ENCODE measurements at places on chromosomes 12 and 14.

- peak; percentile 14 for DNase-seq
These were observed 44.1 kb upstream of the KCNJ8 start for GRCh38 chr12:21818627-21819026.

GRCh38 chr12:12654691-12655460 lies 41.1 kb downstream of the GPR19 start:
- no peak for DNase-seq

DNA sequence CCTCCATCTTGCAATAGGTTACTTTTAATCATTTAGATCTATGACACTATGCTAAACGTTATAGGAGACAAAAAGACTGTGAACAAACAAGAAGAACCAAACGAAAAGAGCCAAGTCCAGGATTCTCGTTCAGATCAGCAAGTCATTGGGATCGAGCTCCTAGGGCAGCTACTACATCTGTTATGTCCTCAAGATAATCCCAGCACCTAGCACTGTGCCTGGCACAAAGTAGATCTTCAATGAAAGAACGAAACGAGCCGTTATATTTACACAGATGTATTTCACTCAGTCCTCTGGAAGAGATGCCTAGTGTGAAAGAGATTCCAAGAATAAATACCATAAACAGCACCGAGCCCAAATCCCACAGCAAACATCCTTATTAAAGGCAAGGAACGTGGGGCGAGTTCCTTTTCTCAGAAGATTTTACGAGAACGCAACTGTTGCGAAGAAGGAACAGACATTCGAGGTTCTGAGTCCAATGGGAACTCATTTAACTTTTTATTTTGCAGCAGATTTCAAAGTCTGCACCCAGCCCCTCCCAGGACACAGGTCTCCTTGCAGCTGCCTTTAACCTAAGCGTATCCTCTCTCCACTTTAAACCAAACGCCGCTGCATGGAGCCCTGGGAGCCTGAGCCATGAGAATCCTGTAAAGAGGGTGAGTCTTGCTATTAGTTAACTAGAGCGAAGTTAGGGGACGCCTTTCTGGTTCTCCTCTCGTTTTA lies 544 bp upstream of the TDP1 start:
- DNase-seq = no peak

DNA sequence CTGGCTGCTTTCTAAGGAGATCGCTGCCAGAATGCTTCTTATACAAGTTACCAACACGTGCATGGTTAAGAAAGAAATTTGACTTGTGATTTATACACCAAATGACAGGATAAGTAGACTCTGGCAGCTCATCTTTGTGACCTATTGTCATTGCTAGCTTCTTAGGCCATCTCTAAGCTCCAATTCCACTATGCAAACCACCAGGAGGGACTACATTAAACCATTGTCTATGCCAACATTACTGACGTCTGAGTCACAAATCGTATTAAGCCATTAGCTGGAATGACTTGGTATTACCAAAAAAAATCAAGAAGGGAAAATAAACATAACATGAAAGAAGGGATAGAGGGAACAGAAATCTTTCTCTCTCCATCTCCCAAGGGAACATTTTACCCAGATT lies 15.8 kb upstream of the VPS33A start:
- no peak for DNase-seq

DNA sequence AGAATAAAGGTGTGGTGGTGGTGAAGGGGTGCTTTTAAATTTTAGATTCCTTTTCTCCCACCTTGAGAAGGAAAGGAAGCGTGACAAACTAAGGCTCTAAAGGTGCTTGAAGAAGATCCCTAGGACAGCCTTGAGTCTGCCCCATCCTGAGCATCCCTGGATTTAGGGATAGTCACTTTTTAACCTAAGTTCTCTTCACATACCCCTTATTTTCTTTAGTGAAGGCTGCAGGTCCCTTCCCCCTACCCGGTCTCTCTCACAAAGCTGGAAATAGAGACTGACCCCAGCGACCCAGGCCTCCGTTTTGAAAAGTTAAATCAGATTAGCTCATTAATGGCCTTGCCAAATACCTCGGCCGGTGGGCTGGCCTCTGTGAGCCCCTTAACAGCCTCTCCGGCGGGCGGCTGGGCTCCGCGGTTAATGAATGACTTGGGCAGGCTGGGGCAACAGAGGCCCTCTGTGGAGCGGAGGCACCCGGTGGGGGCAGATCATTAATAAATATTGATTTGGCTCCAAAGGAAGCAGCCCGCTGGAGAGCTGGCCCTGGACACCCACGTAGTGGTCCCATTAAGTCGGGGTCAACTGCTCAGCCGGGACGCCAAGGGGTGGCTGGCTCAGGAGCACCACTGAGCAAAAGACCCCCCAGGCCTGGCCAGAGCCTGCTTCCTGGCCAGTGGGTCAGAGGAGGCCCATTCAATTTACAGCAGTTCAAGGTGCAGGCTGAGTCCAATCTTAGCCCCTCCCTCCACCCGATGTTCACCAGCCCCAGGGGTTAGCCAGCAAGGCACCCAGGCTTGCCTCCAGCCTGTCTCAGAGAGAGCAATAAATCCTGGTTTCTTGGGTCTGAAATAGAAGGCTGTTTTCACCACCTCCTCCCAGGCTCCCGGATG lies 31.8 kb downstream of the PAH start:
- DNase-seq = no peak

GRCh38 chr12:113747017-113747416 lies 219.1 kb downstream of the RBM19 start:
- no peak for DNase-seq

GRCh38 chr14:53152184-53152886 lies 788 bp downstream of the DDHD1 start:
- DNase-seq = peak; percentile 23

- no peak for DNase-seq
These were observed 86.7 kb downstream of the B4GALNT3 start for GRCh38 chr12:546265-546919.

- DNase-seq = no peak
These were observed 7.7 kb downstream of the CCDC184 start for GRCh38 chr12:48191096-48191495.

DNA sequence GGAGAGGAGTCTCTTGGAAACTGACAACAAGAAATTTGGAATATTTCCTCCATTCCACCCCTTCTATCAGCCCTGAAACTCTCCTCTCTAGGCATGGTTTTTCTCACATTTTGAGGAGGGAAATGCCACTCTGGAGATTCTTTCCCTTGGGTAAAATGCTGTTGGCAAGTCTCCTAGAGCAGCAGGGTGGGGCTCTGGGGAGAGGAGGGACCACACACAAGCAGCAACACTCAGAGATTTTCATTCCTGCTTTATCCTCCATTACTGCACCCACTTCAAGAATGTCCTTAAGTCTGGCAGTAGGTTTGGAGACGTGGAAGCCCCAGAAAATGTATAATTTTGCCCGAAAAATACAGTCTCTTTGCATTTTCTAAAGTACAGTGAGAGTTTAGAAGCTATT lies 130.8 kb upstream of the FLRT2 start:
- DNase-seq = no peak

DNA sequence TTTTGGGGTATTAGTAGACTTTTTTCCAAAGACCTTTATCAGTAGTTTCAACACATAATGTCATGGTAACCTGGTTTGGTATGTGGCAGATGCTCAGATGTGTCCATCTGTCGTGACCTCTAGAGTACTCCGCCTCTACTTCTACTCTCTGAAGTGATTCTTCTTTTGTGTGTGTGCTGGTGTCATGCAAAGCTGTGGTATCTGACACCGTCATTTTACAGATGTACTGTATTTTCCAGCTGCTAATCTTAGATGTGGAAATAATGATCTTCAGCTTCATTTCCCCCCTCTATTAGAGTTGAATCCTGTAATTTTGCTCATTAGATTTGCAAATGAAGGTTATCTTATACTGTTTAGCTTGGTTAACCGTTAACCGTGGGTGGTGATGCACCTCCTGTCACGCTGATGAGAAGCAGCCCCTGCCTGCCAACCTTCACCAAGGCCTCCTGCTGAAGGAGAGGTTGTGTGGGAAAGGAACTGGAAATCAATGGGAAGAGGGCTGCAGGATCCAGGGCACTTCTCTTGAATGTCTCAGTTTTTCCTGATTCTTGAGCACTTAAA lies 222.4 kb upstream of the AMIGO2 start:
- no peak for DNase-seq

- DNase-seq = no peak
These were observed 1.6 kb downstream of the STXBP6 start for GRCh38 chr14:25048170-25049016.

- no peak for DNase-seq
These were observed 311.9 kb downstream of the BCL11B start for GRCh38 chr14:98959958-98960616.

DNA sequence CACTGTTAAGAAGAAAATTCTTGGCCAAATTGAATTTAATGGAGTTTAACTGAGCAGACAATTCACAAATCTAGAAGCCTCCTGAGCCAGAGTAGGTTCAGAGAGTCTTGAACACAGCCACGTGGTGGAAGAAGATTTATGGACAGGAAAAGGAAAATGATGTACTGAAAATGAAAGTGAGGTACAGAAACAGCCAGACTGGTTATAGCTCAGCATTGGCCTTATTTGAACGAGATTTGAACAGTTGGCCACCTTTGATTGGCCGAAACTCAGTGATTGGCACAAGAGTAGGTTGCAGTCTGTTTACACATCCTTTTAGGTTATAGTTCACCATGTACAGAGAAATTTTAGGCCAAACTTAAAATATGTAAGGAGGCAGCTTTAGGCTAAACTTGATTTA lies 9.9 kb downstream of the OAS2 start:
- no peak for DNase-seq

GRCh38 chr14:56207626-56208292 lies 89.5 kb downstream of the PELI2 start:
- no peak for DNase-seq

DNA sequence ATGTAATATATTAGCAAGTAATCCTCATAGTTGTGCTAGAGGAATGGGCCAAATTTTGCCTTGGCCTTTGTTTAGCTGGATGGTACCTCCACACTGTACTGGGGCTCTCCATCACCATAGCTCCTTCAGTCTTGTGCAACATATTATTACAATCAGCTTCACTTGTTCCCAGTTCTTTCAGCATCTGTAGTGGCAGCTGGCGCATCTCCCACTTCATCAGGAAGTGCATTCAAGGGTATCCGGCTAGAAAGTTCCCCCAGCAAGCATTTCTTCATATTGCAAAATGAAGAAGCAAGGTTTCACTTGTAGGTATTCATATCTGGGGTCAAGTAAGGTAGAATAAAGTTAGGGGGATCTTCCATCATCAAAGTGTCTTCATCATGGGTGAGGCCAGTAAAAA lies 123.7 kb downstream of the IGF1 start:
- DNase-seq = no peak

DNA sequence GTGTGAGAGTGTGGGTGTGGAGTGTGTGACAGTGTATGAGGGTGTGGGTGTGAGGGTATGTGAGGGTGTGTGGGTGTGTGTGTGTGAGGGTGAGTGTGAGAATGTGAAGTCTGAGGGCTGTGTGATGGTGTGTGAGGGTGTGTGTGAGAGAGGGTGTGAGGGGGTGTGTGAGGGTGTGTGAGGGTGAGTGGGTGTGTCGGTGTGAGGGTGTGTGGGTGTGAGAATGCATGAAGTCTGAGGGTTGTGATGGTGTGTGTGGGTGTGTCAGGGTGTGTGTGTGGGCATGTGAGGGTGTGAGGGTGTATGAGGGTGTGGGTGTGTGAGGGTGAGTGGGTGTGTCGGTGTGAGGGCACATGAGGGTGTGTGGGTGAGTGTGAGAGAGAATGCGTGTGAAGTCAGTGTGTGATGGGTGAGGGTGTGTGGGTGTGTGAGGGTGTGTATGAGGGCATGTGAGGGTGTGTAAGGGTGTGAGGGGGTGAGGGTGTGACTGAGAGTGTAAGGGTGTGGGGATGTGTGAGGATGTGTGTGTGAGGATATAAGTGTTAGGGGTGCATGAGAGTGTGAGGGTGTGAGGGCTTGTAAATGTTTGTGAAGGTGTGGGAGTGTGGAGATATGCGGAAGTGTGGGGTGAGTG lies 36.4 kb downstream of the TMEM121 start:
- no peak for DNase-seq

- peak; percentile 83 for DNase-seq
These were observed 15.1 kb upstream of the PLEK2 start for GRCh38 chr14:67426983-67427606.

GRCh38 chr14:99265571-99265970 lies 6.4 kb downstream of the BCL11B start:
- no peak for DNase-seq

GRCh38 chr12:29591140-29592020 lies 93.9 kb upstream of the OVCH1 start:
- no peak for DNase-seq

- no peak for DNase-seq
These were observed 12.7 kb downstream of the FOXN4 start for GRCh38 chr12:109296431-109296830.

DNA sequence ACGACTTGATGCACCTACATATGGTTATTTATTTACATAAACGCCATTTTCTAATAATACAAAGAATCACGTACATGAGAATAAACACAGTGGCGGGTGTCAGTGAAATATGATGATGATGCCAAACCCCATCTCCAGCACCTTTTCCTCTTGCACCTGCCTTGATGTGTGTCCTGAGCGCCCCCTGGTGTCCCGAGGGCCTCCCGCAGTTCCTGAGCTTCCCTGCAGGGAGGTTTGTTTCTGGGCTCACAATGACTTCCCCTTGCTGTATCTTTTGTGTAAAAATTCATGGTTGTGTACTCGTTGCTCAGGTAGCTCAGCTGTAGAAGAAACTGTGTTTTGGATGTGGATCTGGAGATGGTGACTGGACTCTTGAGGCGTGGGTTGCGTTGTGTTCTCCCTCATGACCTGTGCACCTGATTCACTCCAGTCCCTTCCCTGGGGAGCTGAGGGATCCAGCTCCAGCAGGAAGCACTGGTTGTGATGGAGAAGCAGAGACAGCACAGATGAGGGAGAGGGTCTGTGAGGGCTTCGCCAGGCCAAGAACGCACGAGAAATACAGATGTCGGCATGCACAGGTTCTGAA lies 1037.8 kb downstream of the TMEM121 start:
- peak; percentile 29 for DNase-seq

- DNase-seq = no peak
These were observed 173.4 kb downstream of the BMP4 start for GRCh38 chr14:53783256-53783655.

GRCh38 chr14:104547310-104547997 lies 32.1 kb upstream of the C14orf180 start:
- no peak for DNase-seq

DNA sequence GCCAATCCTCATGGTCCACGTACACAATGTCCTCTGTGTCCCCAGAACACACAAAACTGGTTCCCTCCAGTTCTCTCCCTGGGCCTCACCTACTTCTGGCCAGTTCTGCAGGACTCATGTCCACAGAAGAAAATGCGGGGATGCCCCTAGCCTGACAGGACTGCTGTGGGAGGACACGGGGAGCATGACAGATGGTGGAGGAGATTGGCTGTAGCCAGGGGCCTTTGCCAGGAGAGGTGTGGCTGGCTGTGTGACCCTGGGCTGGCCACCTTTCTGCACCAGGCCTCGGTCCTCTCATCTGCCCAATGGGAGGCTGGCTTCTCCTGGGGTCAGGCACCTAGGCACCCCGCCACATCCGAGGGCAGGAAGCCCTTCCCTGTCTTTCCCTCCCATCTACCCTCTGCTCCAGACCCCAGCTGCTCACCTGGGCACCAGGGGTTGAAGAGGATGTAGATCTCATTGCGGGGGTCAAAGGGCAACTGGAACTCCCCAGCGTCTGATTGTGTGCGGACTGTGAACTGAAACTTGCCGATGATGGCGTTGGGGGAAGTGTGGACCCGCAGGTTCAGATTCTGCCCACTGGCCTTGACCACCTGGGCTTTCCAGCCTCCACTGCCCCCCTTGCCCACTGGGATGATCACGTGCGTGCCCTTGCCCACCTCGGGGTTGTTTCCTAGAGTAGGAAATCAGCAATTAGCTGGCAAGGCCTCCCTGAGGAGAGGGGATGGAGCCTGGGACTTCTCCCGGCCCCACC lies 2.8 kb downstream of the TGM1 start:
- DNase-seq = no peak

GRCh38 chr14:75339059-75339458 lies 60.4 kb downstream of the FOS start:
- DNase-seq = no peak

Measured in LoVo (cell line).